Stromal cell of bone marrow (primary cell): ENCODE measurements at places on chromosomes 11 and 22.
A peak's percentile ranks its signal among the peaks of the same experiment; 100 is the strongest.

DNA sequence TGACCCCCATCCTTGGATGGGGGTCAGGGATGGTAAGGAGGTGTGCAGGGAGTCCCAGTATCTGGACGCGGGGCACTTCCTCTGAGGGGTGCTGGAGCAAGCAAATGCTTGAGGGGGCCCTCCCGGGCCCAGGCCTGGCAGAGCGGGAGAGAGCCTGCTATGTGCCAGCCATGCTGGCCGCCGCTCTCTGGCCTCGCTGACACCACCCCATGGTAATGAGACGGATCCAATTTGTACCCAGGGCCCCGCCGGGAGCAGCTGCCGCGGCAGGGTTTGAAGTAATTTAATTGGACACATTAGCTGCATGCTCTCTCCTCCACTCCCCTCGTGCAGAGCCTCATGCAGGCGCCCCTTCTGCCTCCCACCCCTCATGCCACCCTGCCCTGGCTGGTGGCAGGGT lies 6.3 kb downstream of the SYT7 start:
- no peak for DNase-seq

DNA sequence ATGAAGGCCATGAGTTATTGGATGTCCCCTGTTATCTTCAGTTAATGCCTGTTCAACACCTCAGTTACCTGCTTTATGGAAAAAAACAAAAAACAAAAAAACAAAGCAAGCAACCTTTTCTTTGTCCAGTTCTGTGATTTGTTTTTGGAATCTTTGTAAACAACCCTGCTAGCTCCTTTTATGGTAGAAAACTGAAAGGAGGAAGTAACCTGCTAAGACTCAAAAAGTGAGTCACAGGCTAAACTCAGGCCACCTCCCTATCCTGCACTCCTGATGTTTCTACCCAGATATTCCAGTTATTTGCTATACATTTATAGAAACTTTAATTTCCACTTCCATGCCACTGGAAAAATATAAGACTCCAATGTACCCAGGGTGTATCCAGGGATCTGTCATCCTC lies 20.6 kb upstream of the TLCD5 start:
- DNase-seq: no peak

DNA sequence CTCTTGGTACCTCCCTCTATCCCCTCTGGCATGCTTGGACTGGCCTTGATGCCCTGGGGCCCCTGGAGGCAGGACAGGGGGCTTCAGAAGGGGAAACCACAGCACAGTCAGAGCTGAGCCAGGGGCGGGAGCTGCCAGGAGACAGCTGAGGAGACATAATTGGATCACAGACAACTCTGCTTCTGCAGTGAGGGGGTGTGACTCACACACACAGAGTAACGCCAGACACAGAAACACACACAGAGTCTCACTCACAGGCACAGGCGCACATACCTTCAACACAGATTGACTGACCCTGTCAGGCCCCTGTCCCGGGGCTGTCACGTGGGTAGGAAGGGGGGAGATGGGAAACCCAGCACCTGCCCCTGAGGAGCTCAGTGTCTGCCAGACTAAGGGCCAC lies 20.6 kb downstream of the STARD10 start:
- peak; percentile 77 for DNase-seq

GRCh38 chr22:45430871-45431270 lies 17.4 kb downstream of the RIBC2 start:
- no peak for DNase-seq

DNA sequence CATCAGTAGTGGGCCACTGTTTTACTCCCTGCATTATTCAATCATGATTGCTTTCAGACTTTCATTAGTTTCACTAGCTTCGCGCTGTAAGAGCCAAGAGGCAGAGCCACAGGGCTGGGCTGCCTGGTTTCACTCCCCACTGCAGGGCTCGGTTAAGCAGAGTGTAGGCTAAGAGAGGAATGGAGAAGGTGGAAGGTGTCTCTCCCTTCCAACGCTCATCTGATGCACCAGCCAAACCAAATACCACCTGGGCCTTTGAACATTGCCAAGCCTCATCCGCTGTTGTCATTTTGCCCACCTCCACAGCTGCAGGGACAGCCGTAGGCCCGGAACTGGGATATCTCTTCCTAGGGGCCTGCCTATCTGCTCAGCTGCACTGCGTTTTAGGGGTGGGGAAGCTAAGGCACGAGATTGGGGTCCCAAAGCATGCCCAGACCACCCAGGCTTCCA lies 480 bp upstream of the SMARCB1 start:
- no peak for DNase-seq

DNA sequence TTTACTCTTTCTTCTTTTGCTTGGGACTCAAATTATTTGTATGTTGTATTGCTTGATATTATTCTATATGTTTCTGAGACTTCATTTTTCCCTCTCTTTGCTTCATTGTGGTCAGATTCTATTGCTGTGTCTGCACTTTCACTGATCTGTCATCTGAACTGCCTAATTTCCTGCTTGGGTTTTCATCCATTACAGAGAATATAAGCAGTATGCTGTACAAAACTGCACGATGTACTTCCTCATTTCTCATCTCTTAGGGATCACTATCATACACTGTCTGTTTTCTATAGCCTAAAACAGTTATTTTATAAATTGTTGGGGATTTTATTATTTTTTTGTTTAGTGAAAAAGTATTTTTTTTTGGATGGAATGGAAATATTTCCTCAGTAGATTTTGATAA lies 736.7 kb upstream of the ANO5 start:
- no peak for DNase-seq

DNA sequence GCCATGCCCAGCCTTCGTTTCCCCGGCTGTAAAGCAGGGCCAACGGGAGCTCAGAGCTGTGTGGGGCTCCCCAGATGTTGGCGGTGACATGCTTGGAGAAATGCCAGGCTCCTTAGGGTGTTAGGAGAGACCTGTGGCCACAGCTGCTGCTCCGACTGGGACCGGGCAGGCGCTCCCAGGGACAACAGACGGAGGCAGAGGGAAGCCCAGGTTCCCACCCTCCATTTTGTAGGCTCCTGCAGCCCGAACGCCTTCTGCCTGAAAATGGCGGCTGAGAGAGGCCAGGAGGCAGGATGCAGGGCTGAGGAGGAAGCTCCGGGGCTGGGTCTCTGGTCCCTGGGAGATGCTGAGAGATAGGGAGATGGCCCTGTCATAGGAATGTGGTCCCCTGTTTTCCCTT lies 10.0 kb downstream of the CD6 start:
- no peak for DNase-seq

DNA sequence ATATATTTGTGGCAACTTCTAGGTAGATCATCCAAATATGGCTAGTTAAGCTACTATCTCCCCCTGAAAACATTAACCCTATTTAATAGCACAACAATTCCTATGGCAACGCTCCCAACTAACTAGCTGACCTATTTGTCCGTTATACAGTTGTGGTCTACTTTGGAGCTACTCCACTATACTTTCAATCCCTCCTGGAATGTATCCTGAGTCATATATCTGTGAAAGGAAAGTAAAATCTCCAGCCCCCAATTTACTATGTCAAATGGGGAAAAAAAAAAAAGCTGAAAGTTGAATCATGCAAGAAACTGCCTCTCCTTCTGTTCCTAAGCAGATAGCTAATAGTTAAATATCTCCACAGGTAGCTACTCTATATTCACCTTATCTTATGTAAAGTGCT lies 128.5 kb downstream of the CD44 start:
- peak; percentile 53 for DNase-seq

DNA sequence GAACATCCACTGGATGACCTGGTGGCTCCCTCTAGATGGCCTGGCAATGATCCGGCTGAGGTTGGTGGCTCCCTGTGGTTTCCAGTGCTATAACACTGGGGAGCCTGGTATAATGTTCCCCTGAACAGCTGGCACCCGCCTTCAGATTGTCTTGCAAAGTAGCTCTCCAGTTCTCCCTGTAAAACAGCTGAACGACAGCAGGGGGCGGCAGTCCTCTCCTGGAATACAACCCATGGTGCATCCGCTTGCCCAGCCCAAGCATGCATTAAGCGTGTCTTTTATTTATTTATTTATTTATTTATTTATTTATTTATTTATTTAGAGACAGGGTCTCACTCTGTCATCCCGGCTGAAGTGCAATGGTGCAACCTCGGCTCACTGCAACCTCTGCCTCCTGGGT lies 258.9 kb downstream of the BUD13 start:
- DNase-seq: peak; percentile 1

- no peak for DNase-seq
Measured at GRCh38 chr22:26453216-26453615, 24.2 kb downstream of the ASPHD2 start.

DNA sequence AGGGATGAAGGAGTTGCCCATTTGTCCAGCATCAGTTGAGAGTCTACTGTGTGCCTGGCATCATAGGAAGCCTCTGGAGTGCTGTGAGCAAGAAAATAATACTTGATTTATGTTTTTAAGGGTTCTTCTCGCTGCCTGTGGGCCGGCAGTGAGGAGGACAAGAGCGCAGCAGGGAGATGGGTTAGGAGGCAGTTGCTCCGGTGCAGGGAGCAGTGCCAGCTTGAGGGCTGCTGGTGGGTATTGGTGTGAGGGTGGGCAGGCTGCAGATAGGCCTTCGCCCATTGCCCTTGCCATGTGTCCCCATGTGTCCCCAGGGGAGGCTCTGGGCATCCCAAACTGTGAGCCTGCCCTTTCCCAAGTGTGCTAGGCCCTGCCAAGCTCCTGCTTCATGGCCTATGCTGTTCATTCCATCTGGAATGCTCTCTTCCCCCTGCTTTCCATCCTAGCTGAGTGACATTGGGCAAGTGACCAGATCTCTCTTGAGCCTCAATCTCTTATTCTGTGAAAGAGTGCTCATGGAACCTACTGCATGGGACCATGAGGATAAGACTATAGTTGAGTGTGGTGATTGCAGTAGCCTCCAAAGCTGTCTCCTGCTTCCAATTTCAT lies 19.8 kb downstream of the BMAL1 start:
- DNase-seq: no peak

DNA sequence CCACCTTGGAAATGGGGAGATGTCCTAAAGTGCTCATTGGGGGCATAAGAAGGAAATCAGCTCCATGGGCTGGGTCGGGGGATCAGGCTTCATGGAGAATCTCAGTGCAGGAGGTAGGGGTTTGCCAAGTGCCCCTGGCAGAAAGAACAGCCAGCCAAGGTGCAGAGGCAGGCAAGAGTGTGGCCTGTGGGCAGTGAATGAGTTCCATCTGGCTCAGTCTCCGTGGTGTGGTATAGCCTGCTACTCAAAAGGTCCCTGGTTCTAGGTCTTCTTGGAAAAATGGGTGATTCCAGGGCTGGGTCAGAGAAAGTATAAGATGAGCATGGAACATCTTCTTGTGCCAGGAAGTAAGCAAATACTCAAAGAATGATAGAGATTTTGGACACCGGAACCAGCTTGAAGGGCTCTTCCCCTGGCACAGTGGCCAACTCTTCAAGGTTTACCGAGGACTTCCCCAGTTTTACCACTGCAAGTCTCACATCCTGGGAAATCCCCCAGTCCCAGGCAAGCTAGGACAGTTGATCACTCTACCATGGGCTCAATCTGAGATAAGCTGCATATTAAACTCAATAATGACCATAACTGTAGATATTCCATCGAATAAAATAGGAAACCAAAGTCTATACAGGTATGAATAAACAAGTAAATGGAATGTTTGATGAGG lies 10.6 kb upstream of the ARAP1 start:
- DNase-seq: no peak

DNA sequence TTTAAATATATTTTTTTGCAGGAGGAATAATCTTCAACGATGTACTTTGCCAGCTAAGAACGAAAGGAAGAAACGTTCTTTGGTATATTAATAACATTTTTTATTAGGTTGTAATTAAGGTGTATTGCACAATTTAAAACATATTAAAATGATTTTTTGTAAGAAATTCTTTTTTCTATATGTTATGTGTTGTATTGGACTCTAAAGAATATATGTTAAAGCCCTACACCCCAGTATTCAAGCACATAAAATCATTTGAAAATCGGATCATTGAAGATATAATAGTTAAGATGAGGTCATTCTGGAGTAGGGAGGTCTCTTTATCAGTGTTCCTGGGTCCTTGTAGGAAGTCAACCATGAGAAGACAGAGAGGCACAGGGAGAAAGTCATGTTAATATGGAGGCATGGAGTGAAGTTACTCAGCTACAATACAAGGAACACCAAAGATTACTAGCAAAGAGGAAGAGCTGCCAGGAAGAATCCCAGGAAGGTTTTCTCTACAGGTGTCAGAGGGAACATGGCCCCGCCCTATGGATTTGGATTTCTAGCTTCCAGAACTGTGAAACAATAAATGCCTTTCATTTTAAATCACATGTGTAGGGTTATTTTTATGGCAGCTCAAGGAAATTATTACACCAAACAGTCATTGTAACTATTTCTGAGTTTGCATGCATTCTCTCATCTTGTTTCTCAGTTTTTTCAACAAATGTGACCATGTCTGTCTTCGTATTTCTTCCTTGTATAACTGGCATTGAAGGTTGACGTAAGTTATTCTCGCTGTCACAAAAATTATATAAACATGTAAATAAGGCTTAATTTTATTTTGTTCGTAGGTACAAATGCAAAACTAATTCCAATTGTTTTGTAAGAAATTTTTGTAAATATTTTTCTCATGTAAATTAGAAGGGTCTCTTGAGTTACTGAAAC lies 75.4 kb upstream of the VPREB1 start:
- DNase-seq: no peak

GRCh38 chr22:42544686-42545085 lies 9.1 kb upstream of the SERHL2 start:
- DNase-seq: no peak

- DNase-seq: no peak
Measured at GRCh38 chr22:48894064-48894671, 933.5 kb downstream of the BRD1 start.

DNA sequence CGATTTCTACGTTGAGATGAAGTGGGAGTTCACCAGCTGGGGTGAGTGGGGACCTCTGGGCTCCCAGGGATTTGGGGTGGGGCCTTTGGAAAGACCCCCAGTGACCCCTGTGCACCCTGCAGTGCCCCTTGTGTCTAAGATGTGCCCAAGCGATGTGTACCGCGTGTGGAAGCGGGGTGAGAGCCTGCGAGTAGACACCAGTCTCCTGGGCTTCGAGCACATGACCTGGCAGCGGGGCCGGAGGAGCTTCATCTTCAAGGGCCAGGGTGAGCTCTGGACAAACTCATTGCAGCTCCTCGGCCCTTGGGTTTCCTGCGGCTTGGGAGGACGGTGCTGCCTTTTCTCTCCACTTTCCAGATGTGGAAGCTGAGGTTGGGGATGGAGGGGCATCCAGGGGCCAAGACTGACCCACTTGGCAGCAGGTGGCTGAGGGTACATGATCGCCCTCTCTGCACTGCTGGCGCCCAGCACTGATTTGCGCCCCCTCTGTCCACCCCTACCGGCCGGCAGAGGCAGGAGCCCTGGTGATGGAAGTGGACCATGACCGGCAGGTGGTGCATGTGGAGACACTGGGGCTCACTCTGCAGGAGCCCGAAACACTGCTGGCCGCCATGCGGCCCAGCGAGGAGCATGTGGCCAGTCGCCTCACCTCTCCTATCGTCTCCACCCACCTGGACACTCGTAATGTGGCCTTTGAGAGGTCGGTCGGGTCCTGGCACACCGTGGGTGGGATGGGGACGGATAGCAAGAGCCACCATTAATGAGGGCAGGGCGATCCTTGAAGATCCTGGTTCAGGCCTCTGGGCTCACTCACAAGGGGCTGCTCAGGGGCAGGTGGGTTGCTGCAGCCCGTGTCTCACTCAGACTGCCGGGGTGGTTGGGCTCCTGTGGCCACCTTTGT lies 2.6 kb downstream of the ANKRD13D start:
- DNase-seq: no peak
